Melanocyte of skin (primary cell): ENCODE measurements at places on chromosomes 1 and 21. TPM values are rescaled to one million over a fixed set of nuclear protein-coding genes. Genes with fewer than 3 reads are reported as not detected.

Gene FHAD1
- under 0.01 TPM in 2 replicates for total RNA-seq

Gene PLOD1
- total RNA-seq, result 227 and 247 TPM in 2 replicates

Gene KRTAP19-5
- total RNA-seq, result not detected in 2 replicates

Gene C1orf210
- total RNA-seq, result not detected in 2 replicates

Gene H3-3A
- 120 and 172 TPM in 2 replicates for total RNA-seq

Gene FMO5
- 3.4 and 4.4 TPM in 2 replicates for total RNA-seq

Gene CELA3B
- total RNA-seq, result not detected in 2 replicates

Gene ACOT7
- 120 and 148 TPM in 2 replicates for total RNA-seq

Gene OR2T11
- total RNA-seq, result not detected in 2 replicates

Gene PLPP3
- 3.3 and 4.9 TPM in 2 replicates for total RNA-seq

Gene PLEKHA6
- total RNA-seq, result 2.0 and 4.9 TPM in 2 replicates
